Trophoblast cell (in vitro differentiated cells and primary cell): ENCODE measurements at places on chromosomes 16 and 17.
A peak's percentile ranks its signal among the peaks of the same experiment; 100 is the strongest.

- no peak for DNase-seq
Observed at GRCh38 chr17:68662037-68662432, 60.9 kb upstream of the FAM20A start.

GRCh38 chr17:32277284-32277683 is 11.7 kb downstream of the RHBDL3 start:
- no peak for DNase-seq

DNA sequence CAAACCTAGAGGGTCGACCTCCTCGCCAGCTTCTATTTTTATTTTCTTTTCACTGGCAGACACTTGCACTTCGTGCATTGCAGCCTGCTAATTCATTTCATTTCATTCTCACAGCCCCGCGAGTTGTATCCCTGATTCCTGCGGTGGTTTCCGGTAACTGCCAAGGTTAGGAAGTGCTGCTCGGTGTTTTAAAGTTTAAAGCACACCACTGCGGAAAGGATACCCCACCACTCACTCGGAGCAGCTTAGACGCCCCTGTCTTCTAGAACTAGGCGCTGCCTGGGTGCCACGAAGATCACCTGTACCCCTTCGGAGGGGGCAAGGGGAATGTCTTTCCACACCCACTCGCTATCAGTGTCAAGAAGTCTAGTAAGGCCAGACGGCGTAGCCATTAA is 509 bp downstream of the CNEP1R1 start:
- peak; percentile 36 for DNase-seq

GRCh38 chr16:11128211-11129141 is 127.5 kb downstream of the SOCS1 start:
- DNase-seq = no peak

DNA sequence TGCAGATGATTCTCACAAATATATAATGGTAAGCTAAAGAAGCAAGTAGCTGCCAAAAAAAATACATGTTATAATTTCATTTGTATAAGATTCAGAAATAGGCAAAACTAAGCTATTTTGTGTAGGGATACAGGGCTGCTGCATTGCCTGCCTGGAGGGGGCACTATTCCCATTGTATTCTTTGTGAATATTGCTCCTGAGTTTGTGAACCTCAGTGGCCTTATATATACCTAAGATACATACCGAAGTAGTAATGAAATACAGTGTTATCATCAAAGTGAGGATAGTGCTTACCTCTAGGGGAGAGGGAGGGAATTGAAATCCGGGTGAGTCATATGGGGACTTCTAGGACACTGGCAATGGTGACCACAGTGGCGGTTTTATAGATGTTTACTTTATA is 53.5 kb downstream of the C17orf58 start:
- DNase-seq = no peak

GRCh38 chr16:81926036-81926435 is 85.2 kb downstream of the SDR42E1 start:
- no peak for DNase-seq

DNA sequence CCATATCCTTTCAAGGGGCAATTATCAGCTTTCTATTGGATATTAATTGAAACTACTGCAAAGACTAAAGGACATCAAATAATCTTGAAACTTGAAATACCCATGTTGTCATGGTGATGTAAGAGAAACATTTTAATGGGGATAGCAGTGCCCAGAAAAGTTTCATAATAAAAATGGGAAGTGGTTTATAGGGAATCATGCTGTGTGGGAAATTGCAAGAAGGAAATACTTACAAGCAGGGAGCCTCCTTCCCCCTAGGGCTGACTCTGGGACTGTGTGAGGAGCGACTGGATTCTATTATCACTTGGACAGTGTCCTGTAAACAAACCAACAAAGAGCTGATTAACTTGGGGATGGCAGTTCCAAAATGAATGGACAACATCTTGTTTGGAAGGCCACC is 1393.1 kb upstream of the GOT2 start:
- no peak for DNase-seq

DNA sequence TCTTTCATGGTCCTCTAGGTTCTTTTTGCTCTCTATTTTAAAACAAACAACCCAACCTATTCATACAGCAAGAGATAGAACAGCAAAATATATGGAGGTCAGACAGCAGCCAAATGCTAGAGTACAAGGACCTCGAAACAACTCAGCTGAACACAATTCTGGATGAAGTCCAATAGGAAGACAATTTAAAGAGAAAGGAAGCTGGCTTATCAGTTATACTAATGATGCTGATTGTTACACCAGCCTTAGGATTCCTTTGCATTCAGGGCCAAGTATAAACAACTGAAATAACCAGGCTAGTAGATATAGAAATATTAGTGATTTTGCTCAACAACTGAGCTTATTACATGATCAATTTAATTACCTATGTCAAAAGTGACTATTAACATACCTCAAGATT is 2.5 kb downstream of the SSH2 start:
- DNase-seq = no peak

DNA sequence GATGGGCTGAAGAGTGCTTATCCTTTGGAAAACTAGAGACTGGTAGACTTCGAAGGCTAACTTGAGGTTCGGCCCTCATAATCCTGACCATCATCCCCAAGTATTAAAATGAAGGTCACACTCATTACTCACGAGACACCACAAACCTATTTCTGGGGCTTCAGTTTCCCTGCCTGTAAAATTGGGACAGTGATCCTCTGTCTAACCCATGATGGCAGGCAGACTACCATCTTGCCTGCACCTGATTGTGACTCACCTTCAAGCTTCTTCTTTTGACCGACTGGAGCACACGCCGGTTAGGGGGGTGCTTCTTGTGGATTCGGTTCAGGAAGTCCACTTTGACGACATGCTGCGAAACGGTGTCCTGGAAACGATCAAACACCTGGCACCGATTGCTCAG is 14.2 kb upstream of the DHRS13 start:
- DNase-seq = no peak

GRCh38 chr16:77943801-77944200 is 78.5 kb upstream of the CLEC3A start:
- DNase-seq = no peak

DNA sequence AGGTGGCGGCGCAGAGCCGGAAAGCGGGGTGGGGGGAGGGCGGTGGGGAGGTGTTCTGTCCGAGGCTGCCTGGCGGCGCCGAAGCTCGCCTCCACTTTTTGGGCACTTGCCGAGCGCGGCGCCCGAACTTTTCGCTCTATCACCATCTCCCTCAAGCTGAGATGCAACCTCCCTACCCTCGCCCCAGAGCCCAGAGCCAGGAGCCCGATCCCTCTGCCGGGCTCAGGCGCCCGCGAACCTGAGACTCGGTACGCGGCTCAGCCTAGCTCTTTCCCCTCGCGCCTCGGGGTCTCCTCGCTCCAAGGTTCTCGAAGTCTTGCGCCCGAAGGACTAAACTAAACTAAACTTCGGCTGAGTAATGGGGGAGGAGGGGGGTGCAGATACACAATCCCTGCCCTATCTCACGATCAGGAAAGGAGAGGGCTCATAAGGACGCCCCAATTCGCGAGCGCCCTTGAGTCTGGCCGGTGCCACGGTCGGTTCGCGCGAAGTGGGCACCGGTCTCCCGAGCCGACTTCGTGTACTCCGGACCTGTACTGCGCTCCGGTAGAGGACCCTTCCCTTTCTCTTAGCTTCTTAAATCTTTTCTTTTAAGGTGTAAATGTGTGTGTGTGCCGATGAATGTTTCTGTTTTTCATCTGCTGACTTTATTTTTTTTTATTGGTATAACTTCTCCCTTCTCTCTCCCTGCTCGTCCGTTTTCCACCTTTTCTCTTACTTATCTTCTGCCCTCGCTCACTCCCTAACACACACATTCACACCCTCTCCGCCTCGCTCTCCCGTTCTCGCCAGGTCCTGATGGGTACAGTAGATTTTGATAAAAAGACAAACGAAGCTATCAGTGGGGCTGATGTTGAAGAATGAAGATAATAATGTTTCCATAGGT is 1.9 kb upstream of the SALL1 start:
- DNase-seq = no peak

DNA sequence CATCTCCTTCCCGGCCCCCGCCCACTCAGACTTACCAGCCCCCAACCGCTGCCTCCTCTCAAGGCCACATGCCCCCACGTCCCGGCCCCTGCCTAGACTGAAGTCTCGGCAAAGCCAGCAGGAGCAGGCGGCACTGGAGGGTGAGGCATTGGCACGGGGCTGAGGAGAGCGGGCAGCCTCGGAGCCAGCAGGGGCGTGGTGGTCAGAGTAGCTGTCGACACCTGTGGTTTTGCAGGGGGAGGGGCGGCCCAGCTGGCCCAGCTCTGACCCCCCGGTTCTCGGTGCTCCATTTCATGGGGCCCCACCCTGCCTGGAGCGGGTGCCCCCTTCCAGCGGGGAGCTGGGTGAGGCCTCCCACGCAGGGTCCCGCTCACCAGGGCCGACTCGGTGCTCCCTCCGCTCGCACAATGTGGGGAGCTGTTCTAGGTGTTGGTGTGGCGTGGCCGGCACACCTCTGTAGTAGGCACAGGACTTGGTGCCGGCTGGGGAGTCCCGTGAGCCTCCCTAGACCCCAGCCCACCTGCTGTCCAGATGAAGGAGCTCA is 4.7 kb downstream of the CDH15 start:
- no peak for DNase-seq

DNA sequence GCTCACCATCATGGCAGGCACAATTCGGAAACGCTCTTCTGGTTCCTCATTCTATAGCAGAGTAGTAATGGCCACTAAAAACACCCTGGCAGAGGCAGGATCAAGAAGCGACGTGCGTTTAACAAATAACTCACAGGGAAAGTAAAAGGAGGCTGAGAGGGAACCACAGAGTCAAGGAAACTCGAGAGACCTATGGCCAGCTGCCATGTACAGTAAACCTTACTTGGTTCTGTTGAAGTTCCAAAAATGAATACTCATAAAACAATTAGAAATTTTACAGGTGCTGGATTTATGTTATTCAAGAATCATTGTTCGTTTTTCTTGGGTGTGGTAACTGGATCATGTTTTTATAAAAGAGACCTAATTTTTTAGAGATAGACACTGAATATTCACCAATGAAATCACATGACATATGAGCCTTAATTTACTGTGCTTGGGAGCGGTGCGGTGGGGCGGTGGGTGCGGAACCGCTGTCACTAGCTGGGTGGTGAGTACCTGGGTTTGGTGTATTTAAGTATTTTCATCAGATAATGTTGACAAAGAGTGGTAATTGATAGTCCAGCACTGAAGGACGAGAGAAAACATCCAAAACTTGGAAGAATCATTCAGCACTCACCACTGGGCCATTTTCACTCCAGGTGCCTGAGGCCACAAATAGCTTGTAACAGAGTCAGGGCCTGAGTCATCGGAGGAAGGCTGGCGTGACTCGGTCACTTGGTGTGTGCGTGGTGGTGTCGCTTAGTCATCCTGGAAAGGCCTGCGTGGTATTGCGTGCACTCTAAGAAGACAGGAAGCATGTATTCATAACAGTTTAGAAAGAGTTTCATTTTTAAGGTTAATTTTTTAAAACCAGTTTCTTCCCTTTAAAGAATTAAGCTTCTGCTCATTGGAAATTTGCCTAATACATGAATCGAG is 135.4 kb upstream of the CHMP6 start:
- peak; percentile 98 for DNase-seq

- DNase-seq = no peak
Observed at GRCh38 chr17:47184681-47185080, 4.4 kb downstream of the CDC27 start.

DNA sequence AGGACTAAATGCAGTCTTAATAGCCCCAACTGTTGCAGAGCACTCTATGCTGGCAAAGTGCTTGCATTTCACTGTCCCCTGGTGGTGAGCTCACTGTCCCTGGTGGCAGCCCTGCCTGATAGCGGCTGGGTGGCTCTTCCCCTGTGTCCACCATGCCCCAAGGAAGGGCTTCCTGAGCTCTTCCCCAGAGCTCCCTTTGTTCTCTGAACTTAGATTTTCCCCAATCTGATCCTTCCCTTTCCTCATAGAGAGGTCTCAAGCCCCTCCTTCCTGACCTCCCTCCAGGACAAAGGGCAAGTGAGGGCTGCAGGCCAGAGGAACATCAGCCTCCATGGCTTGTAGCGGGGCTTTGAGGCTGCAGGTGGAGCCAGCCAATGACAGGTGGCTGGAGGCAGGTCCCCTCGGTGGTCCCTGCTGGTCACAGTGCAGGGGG is 17.0 kb downstream of the BEAN1 start:
- DNase-seq = no peak

DNA sequence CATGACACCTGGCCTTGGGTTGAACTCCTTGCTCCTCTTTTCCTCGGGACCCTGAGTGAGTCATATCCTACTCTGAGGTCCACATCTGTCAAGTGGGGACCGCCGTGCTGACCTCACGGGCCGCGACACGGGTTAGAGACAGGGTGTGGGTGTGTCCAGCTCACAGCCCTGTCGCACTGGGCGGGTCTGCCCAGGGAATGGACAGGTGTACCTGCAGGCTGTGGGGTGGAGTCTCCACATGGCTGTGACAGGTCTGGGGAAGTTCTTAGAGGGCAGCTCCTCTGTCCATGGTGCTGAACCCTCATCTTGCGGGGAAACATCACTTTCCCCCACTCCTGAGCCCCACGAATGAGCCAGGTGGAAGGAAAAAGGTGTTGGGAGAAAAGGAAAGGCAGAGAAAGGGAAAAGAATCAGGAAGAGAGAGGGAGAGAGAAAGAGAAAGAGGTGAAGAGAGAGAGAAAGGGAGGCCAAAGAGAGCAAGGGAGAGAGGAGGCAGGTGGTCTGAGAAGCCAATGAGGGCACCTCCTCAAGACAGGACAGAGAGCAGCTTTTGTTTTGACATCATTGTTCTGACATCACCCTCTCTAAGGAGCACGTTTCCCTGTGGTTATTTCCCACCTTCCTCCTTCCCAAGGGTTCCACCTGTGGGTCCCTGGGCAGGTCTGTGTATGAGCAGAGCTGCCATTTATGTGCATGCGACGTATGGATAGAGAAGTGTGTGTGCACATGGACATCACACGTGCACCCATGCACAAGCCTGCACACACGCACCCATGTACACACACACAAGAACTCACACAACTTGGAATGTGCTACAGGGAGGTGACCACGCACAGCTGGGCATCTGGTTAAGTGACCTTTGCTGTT is 32.6 kb upstream of the CBFA2T3 start:
- DNase-seq = peak; percentile 49

DNA sequence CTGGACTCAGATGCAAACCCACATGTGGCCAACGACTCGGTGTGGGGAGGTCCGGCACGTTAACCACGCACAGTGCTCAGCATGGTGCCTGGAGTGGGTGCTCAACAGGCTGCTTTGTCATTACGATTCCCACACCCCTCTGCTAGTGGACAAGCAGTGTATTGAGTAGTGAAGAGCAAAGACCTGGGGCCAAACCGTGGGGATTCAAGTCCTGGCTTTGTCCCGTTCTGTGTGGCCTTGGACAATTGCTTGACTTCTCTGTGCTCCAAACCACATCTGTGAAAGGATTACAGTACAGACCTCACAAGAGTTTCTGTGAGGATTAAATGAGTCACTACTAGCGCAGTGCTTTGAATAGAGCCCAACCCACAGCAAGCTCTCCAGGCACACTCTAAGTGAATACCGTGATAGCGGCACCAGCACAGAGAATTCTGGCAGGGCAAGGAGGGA is 33.8 kb downstream of the TRPV2 start:
- no peak for DNase-seq

GRCh38 chr16:11078812-11079459 is 134.6 kb downstream of the CLEC16A start:
- DNase-seq = no peak

- no peak for DNase-seq
Observed at GRCh38 chr17:80216473-80217456, 3.4 kb downstream of the SGSH start.
